ENCODE measurements at places on chromosomes 3 and 15. TPM values are rescaled to one million over a fixed set of nuclear protein-coding genes. Genes with fewer than 3 reads are reported as not detected.

DNA sequence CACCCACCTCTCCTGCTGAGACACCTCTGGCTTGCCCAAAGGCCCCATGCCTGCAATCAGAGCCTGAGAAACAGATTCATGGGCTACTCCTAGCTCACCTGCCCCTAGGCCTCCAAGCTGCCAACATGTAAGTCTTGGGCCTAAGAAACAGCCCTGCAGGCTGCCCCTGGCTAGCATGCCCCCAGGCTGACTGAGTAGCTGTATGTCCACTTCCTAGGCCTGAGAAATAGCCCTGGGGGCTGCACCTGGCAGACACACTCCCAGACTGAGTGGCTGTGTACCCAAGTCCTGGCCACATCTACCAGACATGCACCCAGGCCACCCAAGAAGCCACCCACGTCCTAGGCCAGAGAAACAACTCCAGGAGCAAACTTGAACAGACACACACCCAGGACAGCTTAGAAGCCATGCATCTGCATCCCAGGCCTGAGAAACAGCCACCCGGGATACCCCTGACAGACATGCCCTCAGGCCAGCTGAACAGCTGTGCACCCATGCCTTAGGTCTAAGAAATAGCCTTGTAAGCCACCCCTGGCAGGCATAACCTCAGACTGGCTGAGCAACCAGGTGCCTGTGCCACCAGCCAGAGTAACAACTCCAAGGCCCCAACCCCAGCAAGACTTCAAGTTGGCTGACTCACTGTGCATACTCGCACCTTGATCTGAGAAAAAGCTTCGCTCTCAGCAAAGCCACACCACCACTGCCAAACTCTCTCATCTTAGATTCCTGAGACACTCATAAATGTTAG lies 12.0 kb upstream of the NRG4 start:
- no peaks in the 10 kb centered on the region for H3K27me3 ChIP-seq
- no peak for DNase-seq
- no peaks in the 10 kb centered on the region for H3K4me1 ChIP-seq
- no peaks in the 10 kb centered on the region for H3K36me3 ChIP-seq

GRCh38 chr3:11953350-11953749 lies 50.8 kb upstream of the SYN2 start:
- no peak overlapping the region for H3K4me3 ChIP-seq
- H3K27me3 ChIP-seq = peaks cover 16% of the 10 kb centered on the region
- H3K36me3 ChIP-seq = no peaks in the 10 kb centered on the region
- no peak for DNase-seq
- H3K4me1 ChIP-seq = no peaks in the 10 kb centered on the region
- H3K27ac ChIP-seq = no peak overlapping the region

DNA sequence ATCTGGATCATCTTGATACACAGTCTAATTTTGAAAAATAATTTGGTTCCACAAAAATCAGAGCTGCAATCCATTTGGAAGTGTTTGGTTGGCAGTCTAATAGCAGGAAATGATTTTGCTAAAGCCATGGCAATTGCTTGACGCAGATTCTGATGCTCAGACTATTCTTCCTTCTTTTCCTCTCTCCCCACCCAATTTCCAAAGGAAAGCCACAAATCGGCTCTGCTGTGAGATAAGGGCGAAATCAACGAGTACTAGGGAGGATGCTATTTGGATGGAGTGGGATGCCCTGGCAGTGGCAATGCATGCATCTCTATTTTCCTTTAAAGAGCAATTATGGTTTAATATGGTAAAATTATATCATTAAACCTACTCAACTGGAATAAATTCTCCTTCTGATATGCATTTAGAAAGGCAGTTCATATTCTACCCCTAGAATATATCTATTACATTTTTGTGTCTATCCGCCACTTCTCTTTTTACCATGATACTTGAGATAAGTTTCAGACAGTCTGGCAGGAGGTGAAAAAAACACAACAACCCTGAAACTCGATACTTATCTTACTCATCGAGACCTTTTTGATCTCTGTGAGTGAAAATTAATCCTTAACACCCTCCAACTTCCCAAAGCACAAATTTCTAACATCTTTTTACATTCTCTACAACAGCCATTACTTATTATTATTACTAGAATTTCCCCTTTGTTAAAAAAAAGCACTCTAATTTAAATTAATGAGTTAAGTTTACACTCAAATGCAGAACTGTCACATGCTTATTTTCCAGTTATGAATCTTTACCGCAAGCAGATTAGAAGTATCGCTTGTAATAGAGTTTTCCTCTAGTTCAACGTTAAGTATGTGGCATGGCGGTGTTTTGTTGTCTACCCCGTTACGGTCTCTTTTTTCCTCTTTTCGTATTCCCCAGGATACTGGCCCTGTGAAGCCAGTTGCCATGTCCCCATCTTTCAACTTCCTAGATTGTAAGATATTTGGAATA lies 433.3 kb downstream of the FOXP1 start:
- no peak overlapping the region for H3K4me3 ChIP-seq
- H3K27me3 ChIP-seq = no peaks in the 10 kb centered on the region
- H3K27ac ChIP-seq = no peak overlapping the region
- H3K36me3 ChIP-seq = no peaks in the 10 kb centered on the region
- peaks cover 26% of the 10 kb centered on the region for H3K4me1 ChIP-seq
- no peak for DNase-seq

The GOLGA6B gene
- total RNA-seq = not detected

The PCSK6 gene
- total RNA-seq = 14.4 TPM

- no peak for DNase-seq
- no peaks in the 10 kb centered on the region for H3K27me3 ChIP-seq
- H3K36me3 ChIP-seq = no peaks in the 10 kb centered on the region
These were observed 19.6 kb upstream of the CPOX start for GRCh38 chr3:98612996-98613517.

DNA sequence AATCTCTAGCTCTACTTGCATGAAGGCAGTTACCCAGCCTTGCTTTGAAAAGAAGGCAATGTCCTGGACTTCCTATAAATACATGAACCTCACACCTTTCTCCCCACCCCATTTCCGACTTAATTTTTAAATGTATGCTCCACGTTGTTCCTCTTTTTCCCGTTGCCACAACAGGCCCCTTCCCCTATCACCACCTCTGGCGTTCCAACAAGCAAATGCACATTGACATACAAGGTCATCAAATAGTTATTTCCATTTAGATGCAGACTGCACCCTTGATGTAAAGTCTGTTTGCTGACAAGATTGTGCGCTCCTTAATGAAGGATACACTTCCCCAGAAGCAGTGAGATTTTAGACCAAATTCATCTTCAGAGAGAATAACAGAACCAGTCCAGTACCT lies 260.7 kb upstream of the UMPS start:
- no peaks in the 10 kb centered on the region for H3K4me1 ChIP-seq
- H3K27me3 ChIP-seq = no peaks in the 10 kb centered on the region
- H3K4me3 ChIP-seq = no peak overlapping the region
- DNase-seq = peak; percentile 5
- H3K36me3 ChIP-seq = no peaks in the 10 kb centered on the region

The GOLGA8H gene
- 1.1 TPM for total RNA-seq

DNA sequence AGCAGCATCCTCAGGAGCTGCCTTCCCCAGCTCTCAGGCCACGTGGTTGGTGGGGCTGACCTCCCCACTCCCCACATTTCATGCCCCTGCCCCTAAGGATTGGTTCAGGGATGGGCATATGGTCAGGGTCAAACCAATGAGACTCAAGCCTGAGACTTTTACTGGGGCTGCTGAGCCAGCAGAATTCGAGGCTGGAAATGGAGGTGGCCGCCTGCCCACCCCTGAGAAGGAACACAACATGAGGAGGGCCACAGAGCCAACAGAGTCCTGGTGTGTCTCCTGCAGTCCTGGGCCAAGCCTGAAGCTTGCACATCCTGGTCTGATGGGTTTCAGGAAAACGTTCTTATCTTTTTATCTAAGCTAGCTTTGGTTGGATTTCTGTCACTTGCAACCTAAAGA lies 5.9 kb downstream of the EHD4 start:
- no peaks in the 10 kb centered on the region for H3K36me3 ChIP-seq
- H3K4me3 ChIP-seq = no peak overlapping the region
- H3K27ac ChIP-seq = no peak overlapping the region
- DNase-seq = no peak
- H3K4me1 ChIP-seq = peaks cover 49% of the 10 kb centered on the region

DNA sequence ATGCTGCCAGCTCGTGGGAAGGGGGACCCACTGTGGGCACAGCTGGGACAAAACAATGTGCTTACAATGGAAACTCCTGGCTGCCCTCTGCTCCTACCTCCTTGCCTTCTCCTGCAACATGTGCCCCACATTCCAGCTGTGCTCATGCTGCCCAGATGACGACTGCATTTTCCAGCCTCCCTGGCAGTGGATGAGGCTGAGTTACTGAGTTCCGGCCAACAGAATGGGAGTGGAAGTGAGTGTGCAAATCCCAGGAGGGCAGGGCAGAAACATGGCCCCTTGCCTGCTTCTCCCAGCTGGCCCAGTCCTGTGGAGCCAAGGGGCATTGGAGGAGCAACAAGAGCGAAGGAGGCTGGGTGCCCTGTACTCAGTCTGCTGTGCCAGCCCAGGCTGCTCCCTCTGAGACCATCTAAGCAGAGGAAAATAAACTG lies 17.1 kb downstream of the KLF15 start:
- H3K27ac ChIP-seq = no peak overlapping the region
- DNase-seq = no peak
- H3K27me3 ChIP-seq = no peaks in the 10 kb centered on the region
- peaks cover 14% of the 10 kb centered on the region for H3K36me3 ChIP-seq

DNA sequence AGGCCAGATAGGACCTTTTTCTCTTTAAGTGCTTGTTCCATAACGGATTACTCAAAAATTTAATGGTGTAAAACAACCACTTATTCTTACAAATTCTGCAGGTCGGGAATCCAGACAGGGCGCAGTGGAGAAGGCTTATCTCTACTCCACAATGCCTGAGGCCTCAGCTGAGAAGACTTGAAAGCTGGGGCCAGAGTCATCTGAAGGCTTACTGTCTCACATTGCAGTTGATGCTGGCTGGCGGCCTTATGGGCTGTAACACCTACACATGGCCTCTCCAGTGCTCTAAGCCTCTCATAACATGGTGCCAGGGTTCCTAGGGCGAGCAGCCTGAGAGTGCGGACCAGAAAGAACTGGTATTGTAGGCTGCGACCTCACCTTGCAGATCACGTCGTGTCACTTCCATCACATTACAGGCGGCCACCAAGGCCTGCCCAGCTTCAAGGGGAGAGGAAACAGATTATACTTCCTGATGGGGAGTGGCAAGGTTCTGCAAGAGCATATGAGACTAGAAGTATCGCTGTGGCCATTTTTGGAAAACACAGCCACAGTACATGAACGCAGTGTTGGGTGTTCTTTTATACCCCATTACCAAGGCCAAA lies 32.4 kb downstream of the CMTM7 start:
- H3K4me3 ChIP-seq = no peak overlapping the region
- peaks cover 54% of the 10 kb centered on the region for H3K4me1 ChIP-seq
- DNase-seq = peak; percentile 29
- no peak overlapping the region for H3K27ac ChIP-seq
- H3K36me3 ChIP-seq = no peaks in the 10 kb centered on the region
- H3K27me3 ChIP-seq = no peaks in the 10 kb centered on the region

DNA sequence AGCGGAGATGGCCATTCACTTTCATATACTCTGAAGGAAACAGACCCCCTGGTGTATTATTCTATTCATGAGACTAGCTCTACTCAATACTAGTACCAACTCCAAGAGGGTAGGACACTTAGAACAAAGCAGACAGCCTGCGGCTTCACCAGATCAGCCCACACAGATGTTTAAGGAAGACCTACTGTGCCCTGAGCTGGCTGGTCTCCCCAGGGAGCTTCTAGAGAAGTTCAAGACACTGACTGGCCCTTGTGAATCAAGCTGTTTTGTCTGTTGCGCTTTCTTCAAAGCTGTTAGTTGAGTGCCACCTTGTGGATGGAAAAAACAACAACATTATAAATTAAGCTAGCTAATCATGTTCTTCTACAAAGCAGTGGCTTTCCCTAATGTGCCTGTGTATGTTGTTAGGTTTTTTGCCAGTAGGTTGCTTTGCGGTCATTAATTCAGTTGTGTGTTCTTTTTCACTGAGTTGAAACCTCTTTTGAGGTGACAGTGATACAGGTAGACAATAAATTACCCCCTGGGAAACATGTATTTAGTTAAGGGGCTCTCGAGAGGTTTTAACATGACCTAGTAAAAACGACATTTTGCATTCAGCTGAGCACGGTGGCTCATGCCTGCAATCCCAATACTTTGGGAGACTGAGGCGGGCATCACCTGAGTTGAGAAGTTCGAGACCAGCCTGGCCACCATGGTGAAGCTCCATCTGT lies 64.2 kb upstream of the MYZAP start:
- peaks cover 6% of the 10 kb centered on the region for H3K4me1 ChIP-seq
- no peaks in the 10 kb centered on the region for H3K36me3 ChIP-seq
- H3K27me3 ChIP-seq = no peaks in the 10 kb centered on the region
- DNase-seq = no peak

DNA sequence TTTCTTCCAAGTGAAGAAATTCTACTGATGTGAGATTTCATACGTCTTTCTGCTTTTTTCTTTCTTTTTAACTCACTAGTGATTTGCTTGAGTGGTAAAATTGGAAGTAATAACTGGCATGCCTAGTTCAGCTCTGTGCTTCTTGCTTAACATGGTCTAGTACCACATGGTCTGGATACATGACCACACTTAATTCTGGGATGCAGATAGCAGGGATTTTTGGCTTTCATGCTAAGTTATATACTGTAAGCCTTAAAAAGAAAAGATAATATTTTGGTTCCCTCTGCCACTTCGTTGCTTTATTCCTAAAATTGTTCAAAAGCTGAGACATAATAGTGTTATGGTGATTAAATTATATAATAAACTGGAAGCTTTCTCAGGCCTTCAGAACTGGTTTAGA lies 174.3 kb downstream of the OXSM start:
- no peak overlapping the region for H3K4me3 ChIP-seq
- no peaks in the 10 kb centered on the region for H3K36me3 ChIP-seq
- DNase-seq = no peak
- H3K4me1 ChIP-seq = no peaks in the 10 kb centered on the region
- no peak overlapping the region for H3K27ac ChIP-seq
- H3K27me3 ChIP-seq = no peaks in the 10 kb centered on the region

- H3K4me1 ChIP-seq = peaks cover 8% of the 10 kb centered on the region
- no peak overlapping the region for H3K4me3 ChIP-seq
- H3K27me3 ChIP-seq = no peaks in the 10 kb centered on the region
- H3K36me3 ChIP-seq = peaks cover 4% of the 10 kb centered on the region
- DNase-seq = peak; percentile 80
- H3K27ac ChIP-seq = no peak overlapping the region
These were observed 27.2 kb downstream of the FEM1B start for GRCh38 chr15:68304589-68305337.

DNA sequence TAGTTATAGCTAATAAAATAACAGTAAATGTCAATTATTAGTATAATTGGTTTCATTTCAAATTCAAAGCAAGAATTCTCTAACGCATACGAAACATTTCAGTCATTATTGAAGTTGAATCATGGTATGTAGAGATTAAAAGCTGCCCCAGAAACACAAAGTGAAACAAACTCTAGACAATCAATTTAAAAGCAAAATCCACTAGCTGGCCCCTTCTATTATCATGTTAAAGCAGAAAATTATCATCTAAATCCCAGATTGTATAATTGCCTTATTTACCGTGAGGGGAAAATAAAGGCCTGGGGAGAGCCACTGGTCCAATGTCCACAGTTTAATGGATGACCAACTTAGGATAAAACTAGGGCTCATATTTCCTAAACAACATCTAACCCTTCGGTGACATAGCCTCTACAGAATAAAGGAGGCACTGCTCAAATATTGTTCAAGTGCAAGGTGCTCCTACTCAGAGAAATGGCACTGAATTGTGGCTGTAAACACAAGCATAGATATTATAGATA lies 110.9 kb upstream of the THRB start:
- no peaks in the 10 kb centered on the region for H3K27me3 ChIP-seq
- H3K4me3 ChIP-seq = no peak overlapping the region
- H3K4me1 ChIP-seq = no peaks in the 10 kb centered on the region
- no peak overlapping the region for H3K27ac ChIP-seq
- no peaks in the 10 kb centered on the region for H3K36me3 ChIP-seq

The GOLGA6L10 gene
- total RNA-seq = 1.3 TPM

The DNAJB11 gene
- total RNA-seq = 26.4 TPM
